ENCODE measurements at places on chromosomes 5 and 9. TPM values are rescaled to one million over a fixed set of nuclear protein-coding genes. Genes with fewer than 3 reads are reported as not detected.

GRCh38 chr5:165996201-165996875 lies 2295.1 kb upstream of the WWC1 start:
- peak; percentile 14 for DNase-seq
- H3K4me3 ChIP-seq: no peak overlapping the region

AIF1L gene
- 7.5 TPM for polyA plus RNA-seq

DNA sequence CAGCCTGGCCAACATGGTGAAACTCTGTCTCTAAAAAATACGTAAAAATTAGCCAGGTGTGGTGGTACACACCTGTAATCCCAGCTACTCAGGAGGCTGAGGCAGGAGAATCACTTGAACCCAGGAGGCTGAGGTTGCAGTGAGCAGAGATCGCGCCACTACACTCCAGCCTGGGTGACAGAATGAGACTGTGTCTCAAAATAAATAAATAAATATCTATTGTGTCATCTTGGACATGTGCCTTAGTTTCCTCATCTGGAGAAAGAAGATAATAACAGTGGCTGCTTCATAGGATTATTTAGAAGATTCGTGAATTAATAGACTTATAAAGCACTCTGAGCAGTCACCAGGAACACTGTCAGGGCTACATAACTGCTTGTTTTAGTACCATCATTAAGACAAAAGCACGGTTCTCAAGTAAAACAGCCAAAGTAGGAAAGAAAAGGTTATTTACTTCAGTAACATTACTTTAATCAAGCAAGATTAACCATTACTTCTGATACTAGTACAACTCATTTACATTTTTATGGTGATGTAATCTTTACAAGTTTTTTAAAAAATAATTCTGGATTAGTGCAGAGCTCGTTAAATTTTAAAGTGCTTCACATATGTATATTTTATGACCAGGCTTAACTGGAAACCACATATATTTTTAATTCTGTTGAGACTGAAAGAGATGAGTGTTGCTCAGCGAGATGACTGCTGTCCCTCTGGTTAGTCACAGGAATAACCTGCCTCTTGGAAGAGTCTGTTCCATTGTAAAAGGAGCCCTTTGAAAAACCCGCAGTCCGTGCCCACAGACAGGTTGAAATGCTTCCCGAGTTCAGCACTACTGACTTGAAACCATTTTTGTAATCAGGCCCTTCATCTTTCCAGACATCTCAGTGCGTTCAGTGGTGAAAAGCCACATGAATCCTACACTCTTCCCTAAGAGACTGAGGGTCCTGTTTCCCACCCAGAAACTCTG lies 36.7 kb downstream of the ANKH start:
- no peak for DNase-seq
- H3K36me3 ChIP-seq: no peaks in the 10 kb centered on the region
- H3K27me3 ChIP-seq: no peaks in the 10 kb centered on the region
- no peak overlapping the region for H3K27ac ChIP-seq
- H3K4me1 ChIP-seq: no peaks in the 10 kb centered on the region

GRCh38 chr9:99134893-99135341 lies 30.0 kb downstream of the TGFBR1 start:
- peaks cover 5% of the 10 kb centered on the region for H3K36me3 ChIP-seq
- no peak for DNase-seq
- H3K27me3 ChIP-seq: no peaks in the 10 kb centered on the region
- no peaks in the 10 kb centered on the region for H3K4me1 ChIP-seq
- no peak overlapping the region for H3K4me3 ChIP-seq

- H3K27me3 ChIP-seq: no peaks in the 10 kb centered on the region
- no peak overlapping the region for H3K27ac ChIP-seq
- DNase-seq: no peak
- no peak overlapping the region for H3K4me3 ChIP-seq
- no peaks in the 10 kb centered on the region for H3K36me3 ChIP-seq
Measured at GRCh38 chr5:68821056-68821455, 272.8 kb upstream of the SLC30A5 start.

NR4A3 gene
- polyA plus RNA-seq: 1.4 TPM

DNA sequence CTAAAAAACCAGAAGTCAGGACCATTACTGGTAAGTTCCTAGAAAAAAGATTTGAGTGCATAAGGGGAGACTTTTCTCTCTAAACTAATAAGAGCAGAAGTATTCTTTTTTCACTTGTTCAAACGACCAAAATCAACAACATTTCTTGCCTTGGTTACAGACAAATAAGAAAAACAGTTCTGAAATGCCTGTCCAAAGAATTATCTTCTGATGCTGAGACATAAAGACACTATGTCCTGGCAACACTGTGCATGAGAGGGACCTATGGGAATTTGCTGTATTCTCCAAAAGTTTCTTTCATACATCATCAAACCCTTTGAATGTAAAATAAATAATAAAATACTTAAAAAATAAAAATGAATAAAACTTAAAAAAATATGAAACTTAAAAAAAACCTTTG lies 50.4 kb downstream of the ZNF474 start:
- no peaks in the 10 kb centered on the region for H3K4me1 ChIP-seq
- H3K36me3 ChIP-seq: no peaks in the 10 kb centered on the region
- DNase-seq: no peak
- no peak overlapping the region for H3K4me3 ChIP-seq

AQP3 gene
- 103 TPM for polyA plus RNA-seq

GRCh38 chr5:83029912-83030311 lies 47.3 kb downstream of the TMEM167A start:
- no peaks in the 10 kb centered on the region for H3K36me3 ChIP-seq
- no peaks in the 10 kb centered on the region for H3K4me1 ChIP-seq
- no peak for DNase-seq
- no peak overlapping the region for H3K4me3 ChIP-seq

IFNB1 gene
- not detected for polyA plus RNA-seq

CCL19 gene
- 3.9 TPM for polyA plus RNA-seq

GRCh38 chr5:175821790-175822211 lies 49.6 kb upstream of the CPLX2 start:
- no peaks in the 10 kb centered on the region for H3K36me3 ChIP-seq
- H3K4me1 ChIP-seq: no peaks in the 10 kb centered on the region
- DNase-seq: no peak
- peaks cover 5% of the 10 kb centered on the region for H3K27me3 ChIP-seq
- H3K27ac ChIP-seq: no peak overlapping the region

- no peak overlapping the region for H3K4me3 ChIP-seq
- no peak for DNase-seq
- H3K27ac ChIP-seq: no peak overlapping the region
- H3K36me3 ChIP-seq: no peaks in the 10 kb centered on the region
Measured at GRCh38 chr9:106307670-106308069, 555.3 kb upstream of the ZNF462 start.

DNA sequence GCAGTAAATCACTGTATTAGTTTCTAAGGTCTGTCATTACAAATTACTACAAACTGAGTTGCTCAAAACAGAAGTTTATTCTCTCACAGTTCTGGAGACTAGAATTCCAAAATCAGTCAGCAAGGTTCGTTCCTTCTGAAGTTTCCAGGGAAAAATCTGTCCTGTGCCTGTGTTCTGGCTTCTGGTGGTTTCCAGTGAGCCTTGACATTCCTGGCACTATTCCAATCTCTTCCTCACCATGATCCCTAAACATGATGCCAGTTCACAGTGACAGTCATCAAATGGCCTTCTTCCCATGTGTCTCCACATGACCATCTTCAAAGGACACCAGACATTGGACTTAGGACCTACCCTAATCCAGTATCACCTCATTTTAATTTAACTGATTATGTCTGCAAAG lies 351.4 kb downstream of the PLK2 start:
- no peaks in the 10 kb centered on the region for H3K36me3 ChIP-seq
- no peak overlapping the region for H3K4me3 ChIP-seq
- no peaks in the 10 kb centered on the region for H3K4me1 ChIP-seq
- H3K27me3 ChIP-seq: no peaks in the 10 kb centered on the region
- H3K27ac ChIP-seq: no peak overlapping the region
